ENCODE measurements at places on chromosomes 13 and 19.

DNA sequence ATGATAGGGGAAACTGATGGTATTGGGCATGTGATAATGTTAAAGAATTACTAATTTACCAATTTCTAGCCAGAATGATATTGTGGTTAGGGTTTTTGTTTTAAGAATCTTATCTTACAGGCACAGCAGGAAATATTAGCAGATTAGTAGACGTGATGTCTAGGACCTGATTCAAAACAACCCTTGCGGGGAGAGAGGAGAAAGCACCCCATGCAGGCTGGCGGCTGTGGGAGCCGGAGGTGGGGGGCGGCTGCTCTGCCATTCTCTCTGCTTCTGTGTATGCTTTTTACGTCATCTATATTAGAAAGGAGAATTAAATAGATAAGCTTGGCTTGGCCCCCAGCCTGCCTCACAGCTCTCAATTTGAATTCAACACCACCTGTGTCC, 41.5 kb downstream of the MLLT1 start:
- DNase-seq = no peak

- DNase-seq = no peak
Observed at GRCh38 chr19:19948800-19949199, 48.1 kb downstream of the ZNF93 start.

DNA sequence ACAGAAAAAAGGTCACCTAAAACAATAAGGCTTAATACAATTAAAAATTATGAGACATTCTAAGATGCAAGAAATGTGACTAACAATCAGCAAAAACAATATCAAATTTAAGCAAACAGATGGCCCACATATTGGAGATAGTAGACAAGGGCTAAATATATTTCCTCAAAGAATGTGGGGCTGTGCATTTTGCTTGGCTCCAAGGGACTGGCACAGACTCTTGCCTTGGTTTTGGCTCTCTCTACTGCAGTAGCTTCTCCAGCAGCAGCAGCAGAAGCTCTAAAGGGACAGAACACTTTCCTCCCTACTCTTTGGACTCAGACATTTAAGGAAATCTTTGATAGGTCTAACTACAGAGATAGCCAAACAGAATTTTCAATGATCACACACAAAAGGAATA, 38.2 kb upstream of the ZNF780A start:
- DNase-seq = no peak

DNA sequence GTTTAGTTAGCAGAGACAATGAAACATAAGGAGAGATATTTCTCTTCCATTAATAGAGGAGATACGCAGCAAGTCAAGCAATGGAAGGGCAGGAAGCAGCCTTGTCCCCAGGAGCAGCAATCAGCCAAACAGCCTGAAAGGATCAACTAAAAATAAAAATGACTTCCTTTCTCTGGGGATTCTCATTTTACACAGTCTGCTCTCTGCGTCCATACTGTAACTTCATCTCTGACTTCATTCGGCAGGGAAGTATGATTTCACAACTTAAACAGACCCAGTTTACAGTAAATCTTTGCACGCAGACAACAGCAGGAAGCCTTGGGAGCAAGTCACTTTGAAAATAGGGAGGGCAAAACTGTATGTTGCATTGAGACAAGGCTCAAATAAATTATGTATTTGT, 826.7 kb downstream of the DIAPH3 start:
- DNase-seq = no peak

DNA sequence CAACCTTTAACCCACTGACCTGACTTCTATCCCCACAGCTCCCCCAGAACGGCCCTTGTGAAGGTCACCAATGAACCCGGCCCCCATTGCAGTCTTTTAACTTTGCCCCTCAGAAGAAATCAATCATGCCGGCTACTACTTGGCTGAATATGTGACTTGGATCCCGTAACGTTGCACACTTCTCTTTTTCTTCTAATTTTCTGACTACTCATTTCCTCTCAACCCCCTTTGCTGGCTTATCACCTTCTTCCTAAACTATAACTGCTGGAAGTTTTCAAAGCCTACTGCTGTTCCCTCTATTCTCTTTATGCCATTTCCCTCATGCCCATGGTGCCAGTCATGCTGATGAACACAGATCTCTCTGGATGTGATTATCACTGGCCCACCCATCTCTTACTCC, 367.6 kb downstream of the DNAJC15 start:
- DNase-seq = no peak

DNA sequence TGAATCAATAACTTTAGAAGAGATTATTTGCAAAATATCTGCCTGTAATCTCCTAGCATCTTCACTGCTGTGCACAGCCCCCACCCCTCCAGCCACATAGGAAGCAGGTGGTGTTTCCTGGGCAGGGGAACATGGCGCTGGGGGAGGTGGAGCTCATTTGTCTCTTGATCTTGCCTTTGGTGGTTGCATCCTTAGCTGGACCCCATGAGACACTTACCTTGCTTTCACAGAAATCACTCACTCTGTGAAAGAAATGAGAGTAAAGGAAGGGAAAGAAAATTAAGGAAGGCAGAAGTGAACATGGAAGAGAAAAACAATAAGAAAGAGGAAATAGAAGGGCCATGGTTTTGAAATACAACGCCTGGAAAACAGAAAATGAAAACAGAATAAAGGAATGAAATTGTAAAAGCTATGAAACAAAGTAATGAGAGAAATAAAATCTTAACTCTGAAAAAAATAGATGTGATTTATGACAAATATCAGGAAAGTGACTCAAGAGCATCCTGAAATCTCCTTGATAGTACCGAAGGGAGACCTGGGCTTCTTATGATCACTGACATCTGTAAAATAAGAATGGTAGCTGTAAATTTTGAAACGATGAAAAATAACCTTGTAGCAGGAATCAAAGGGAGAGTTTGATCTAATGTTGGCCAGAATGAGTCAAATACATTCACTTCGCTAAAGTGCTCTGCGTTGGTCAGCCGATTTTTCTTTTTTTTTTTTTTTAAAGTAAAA, 17.2 kb upstream of the RNASEH2B start:
- DNase-seq = no peak

DNA sequence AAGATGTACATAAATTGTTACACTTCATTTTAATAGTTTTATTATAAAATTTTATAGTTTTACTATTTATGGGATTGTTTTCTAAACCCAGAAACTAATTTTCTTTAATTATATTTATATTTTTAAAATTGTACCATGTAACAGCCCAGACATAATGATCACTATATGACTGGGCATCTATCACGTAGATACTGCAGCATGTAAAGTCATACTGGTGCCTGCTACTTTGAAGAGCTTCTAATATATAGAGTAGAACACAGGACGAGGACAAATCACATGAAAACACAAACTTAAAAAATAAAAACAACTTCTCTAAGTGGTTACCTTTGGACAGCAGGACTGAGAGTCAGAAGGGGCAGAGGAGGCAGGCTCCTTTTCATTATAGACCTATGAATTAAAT, 5.3 kb downstream of the ELF1 start:
- DNase-seq = no peak

DNA sequence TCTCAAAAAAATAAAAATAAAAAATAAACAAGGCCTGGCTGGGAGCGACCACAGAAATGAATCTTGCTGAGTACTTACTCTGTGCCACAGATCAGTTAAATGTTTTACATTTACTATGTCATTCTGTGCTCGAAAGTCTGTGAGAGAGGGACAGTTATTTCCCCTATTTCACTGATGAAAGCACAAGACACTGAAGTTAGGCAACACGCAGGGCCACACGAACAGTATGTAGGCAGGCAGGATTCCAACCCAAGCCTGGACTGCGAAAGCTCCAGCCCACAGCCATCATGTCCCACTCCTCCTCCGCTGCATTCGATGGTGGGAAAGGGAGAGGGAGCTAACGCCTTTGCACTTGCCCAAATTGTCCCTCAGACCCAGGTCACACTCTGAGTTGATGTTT, 34.2 kb downstream of the RUBCNL start:
- no peak for DNase-seq

DNA sequence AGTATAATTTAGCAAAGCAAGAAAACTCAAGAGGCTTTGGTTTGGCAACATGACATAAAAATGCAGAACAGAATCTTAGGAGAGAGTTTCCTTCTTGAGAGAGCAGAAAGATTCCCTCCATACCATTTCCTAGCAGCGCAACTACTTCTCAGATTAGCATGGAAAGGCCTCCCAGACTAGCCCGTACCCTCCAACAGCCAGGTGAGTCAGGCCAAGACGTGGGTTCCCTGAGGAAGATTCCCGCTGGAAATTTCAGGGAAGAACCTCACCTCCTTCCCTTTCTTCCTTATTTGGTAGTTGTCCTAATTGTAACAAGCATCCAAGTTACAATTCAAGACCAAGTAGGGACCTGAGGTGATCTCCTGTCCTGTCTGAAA, 12.3 kb downstream of the COL4A2 start:
- no peak for DNase-seq

Data from D341Med (cell line).